ENCODE measurements at places on chromosomes 4 and X. TPM values are rescaled to one million over a fixed set of nuclear protein-coding genes. Genes with fewer than 3 reads are reported as not detected.

DNA sequence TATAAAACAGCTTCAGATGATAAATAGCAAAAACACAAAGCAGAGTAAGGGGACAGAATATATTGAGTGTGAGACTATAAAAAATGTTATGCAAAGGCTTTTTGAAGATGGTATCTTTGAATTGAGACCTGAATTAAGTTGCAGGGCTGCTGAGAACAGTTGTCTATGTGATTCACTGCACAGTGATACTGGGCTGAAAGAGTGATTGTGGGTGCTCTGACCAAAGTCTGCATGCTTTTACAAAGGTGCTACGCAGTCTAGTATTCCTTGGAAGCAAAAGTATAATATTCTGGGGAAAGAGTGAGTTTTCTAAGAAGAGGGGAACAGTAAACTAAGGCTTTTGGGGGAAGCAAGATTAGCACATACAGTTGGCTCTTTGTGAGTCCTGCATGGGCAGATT lies 234.0 kb downstream of the ARHGAP10 start:
- no peaks in the 10 kb centered on the region for H3K27me3 ChIP-seq
- no peak overlapping the region for H3K27ac ChIP-seq

GRCh38 chr4:146370841-146371240 lies 150.9 kb downstream of the SLC10A7 start:
- H3K36me3 ChIP-seq: no peaks in the 10 kb centered on the region
- no peak for DNase-seq
- peaks cover 1% of the 10 kb centered on the region for H3K27me3 ChIP-seq
- no peak overlapping the region for H3K4me3 ChIP-seq
- no peak overlapping the region for H3K27ac ChIP-seq

DNA sequence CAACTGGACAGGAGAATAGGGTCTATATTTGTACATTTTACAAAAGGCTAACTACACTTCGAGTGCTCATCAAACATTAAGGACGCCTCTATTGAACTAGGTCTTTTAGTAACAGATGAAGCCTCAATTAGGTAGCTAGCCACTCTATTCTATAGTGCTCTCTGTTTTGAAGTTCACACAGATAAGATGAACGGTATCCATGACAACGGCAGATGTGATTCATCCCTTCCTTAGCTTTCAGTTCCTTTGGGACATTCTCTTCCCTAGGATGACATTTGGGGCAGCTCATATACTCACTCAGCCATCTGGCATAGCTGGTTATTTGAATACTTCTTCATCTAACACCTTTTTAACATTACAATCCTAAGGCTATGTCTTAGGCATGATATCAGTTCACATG lies 62.4 kb upstream of the WDFY3 start:
- no peaks in the 10 kb centered on the region for H3K4me1 ChIP-seq
- H3K27me3 ChIP-seq: no peaks in the 10 kb centered on the region
- no peak for DNase-seq
- no peak overlapping the region for H3K4me3 ChIP-seq
- H3K36me3 ChIP-seq: no peaks in the 10 kb centered on the region
- no peak overlapping the region for H3K27ac ChIP-seq

GRCh38 chr4:113434247-113434587 lies 327.3 kb downstream of the CAMK2D start:
- H3K36me3 ChIP-seq: no peaks in the 10 kb centered on the region
- DNase-seq: no peak

The C4orf50 gene
- 0.02 TPM for total RNA-seq

The BEND2 gene
- total RNA-seq: not detected
